ENCODE measurements at places on chromosomes 2 and 18.

- no peak for DNase-seq
Measured at GRCh38 chr18:10951631-10952544, 197.5 kb downstream of the PIEZO2 start.

GRCh38 chr18:64171576-64171975 lies 22.7 kb upstream of the LINC00305 start:
- no peak for DNase-seq

GRCh38 chr18:76923485-76924085 lies 101.2 kb downstream of the ZNF236 start:
- DNase-seq = no peak

DNA sequence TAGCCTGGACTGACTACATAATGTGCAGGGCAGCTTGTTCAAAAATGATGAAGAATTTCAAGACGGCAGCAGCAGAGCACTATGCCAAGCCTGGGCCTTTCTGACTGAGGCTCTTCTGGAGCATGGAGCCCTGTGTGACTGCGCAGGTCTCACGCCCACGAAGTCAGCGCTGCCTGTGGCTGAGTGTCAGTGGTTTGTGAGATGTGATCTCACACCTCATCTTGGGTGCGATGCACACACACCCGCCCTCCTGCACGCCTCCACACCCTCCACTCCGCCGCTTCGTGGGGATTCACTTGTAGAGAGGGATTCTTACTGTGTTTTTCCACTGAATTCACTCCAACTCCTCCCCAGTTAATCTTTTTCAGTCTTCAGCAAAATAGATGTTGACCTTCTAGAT lies 103.9 kb downstream of the VIT start:
- no peak for DNase-seq

DNA sequence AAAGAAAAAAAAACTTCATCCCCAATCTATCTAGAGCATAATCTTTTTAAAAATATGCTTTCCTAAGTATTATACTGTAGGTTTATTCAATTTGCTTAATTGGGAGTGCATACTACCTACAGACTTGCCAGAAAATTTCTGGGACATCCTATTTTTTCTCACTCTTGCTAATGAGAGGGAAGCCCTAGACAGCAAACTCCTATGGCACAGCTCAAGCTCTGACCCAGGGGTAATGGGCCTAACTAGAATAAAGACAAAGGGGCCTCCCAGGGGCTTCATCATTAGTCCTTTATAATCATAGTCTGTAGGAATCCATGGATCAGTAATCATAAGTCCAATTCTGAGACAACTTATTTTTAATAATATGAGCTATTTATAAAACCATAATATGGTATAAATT lies 142.6 kb upstream of the ITGA4 start:
- no peak for DNase-seq

DNA sequence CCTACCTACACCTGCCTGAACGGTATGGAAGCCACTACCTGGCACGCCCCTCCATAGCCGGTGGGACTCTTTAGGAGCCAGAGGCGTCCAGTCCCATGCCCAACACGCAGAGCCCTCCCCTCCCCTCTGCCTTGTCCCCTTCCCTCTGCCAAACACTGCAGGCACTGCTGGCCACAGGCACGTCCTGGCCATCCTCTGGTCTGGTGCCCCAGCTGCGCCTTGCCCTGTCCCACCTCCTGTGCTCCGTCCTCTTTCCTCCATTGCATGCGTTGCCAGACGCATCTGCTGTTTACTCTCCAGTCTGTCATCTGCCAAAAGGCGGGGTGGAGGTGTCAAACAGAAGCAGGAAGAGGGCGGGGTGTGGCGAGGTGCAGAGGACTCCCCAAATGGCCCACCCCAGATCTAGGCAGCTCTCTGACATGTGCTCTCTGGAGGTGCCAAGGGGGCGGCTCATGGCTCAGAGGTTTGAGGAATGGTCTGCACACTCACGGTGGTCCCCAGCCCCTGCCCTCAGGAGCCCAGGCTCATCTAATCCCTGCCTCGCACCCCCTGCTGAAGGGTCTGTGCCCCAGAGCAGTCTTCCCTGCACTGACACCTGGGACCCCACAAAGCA lies 45.1 kb downstream of the HS6ST1 start:
- no peak for DNase-seq

GRCh38 chr2:16201848-16202247 lies 261.5 kb downstream of the MYCN start:
- DNase-seq = no peak
